Activated CD8-positive, alpha-beta T cell treated with anti-CD3 and anti-CD28 coated beads for 36 hours (primary cell): ENCODE measurements at places on chromosomes 7 and 10. TPM values are rescaled to one million over a fixed set of nuclear protein-coding genes. Genes with fewer than 3 reads are reported as not detected.

GRCh38 chr10:84424731-84425167, 96.4 kb downstream of the CCSER2 start:
- peak; percentile 35 for DNase-seq

GRCh38 chr7:129830949-129831348, 121.8 kb downstream of the UBE2H start:
- no peak for DNase-seq

DNA sequence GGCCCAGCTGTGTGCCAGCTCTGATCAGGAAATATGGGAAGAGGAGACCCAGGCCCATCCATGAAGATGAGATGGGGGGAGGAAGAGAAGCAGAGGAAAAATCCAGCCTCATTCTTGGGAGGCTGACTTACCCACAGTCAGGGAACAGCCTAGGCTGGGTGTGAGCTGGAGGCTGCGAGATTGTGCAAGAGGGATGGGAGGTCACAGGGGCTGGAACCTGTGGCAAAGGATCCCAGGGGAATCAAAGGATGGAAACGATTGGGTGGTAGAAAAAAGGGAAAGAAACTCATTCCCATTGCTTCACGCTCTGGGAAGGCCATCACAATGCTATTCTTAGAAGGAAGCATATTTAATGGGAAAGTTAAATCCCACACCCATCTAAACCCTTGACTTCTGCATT, 26.7 kb upstream of the CRHR2 start:
- DNase-seq = no peak

GRCh38 chr7:953547-954327, 743 bp downstream of the ADAP1 start:
- peak; percentile 34 for DNase-seq

GRCh38 chr7:74216361-74216761, 6.6 kb downstream of the LAT2 start:
- no peak for DNase-seq

The EFCAB10 gene
- total RNA-seq = not detected

GRCh38 chr10:106973288-106973687, 191.2 kb downstream of the SORCS1 start:
- no peak for DNase-seq

DNA sequence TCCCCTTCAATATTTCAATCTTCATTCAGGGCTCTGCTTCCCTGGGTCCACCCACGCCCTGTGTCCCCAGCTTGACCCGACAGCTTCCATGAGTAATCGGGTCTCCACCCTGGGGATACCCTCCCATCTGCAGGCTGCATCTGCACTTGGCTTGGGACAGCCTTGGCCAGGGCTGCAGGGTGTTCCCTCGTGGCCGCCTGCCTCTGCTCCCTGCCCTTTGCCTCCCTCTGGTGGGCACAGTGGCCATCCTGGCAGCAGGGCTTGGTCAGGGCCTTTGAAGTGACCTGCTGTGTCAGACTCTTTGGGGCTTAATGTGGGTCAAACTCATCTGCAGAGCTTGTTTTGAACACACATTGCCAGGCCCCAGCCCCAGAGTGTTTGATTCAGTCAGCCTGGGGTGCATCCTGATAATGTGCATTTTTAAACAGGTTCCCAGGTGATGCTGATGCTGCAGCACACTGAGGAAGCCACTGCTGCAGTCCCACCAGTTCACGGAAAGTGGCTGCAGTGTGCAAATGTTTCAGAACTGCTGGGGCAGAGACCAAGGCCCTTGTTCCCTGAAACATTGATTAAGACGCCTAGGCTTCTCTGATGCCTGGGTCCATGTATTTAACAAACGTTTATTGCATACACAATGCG, 80.7 kb upstream of the SEC61G start:
- no peak for DNase-seq

The AMPH gene
- not detected for total RNA-seq

DNA sequence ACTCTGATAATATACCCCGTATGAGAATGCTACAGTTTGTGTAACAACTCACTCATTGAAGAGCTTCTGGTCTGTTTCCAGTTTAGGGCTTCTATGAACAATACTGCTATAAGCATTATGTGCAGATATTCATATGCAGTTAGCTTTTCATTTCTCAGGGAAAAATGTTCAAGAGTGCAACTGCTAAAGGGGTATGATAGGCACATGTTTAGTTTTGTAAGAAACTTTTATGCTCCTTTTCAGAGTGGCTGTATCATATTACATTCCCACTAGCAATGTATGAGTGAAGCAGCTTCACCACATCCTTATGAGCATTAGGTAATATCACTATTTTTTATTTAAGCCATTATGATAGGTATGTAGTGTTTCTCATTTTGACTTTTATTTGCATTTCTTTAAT, 182.6 kb upstream of the CXCL12 start:
- no peak for DNase-seq

- no peak for DNase-seq
Observed at GRCh38 chr7:105655067-105655466, 73.8 kb upstream of the EFCAB10 start.

DNA sequence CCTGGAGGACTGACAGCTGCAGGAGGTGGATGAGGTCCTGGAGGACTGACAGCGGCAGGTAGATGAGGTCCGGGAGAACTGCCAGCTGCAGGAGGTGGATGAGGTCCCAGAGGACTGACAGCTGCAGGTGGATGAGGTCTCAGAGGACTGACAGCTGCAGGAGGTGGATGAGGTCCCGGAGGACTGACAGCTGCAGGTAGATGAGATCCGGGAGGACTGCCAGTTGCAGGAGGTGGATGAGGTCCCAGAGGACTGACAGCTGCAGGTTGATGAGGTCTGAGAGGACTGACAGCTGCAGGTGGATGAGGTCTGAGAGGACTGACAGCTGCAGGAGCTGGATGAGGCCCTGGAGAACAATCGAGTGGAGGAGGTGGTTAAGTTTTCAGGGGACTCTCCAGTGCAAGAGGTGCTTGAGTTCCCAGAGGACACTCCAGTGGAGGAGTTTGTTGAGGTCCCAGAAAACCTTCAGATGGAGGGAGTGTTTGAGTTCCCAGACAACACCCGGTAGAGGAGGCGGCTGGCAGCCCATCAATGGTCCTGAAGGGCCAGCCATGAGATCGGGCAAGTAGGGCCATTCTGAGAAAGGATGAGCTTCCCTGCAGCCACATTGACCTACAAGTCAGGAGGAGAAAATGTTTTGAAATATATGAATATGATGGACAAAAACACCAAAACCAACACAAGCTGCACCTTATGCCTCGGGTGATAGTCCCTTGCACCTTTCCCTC, 4.7 kb upstream of the EIF5AL1 start:
- DNase-seq = no peak
